Pancreas (tissue), 10 donors: ENCODE measurements at places on chromosomes 11 and 22. TPM values are rescaled to one million over a fixed set of nuclear protein-coding genes. Genes with fewer than 3 reads are reported as not detected.
A peak's percentile ranks its signal among the peaks of the same experiment; 100 is the strongest.

FUT4 gene
- 2.4 TPM for polyA plus RNA-seq

P4HA3 gene
- 0.19 TPM for polyA plus RNA-seq

DNA sequence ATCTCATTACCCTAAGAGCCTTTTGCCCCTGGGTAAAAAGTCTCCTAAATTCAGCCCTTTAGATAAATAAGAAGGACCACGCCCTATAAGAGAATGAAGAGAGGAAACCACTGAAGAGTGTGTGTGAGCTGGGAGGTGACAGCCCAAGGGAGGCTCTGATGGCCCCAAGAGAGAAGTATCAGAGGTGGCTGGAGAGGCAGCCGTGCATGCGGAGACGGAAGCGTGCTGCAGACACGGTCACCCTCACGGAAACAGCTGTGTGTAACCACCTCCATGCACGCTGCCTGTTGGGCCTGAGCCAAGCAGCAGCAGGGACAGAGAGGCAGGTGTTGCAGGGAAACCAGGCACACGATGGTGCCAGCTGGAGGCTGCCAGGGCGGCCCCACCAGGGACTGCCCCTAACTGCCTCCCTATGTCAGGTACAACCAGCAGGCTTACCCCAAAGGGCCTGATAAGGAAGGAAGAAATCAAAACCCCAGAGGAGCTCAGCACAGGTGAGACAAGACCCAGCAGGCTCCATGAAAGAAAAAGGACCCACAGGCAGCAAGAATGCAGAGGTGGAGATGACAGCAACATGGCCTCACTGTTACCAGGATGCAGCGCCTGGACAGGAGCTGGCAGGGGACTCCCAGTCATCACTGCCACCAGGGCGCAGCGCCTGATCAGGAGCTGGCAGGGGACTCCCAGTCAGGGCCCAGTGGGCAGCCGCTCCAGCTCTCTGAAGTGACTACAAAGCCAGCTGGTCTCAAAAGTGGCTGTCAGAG lies 7.8 kb downstream of the LARGE2 start:
- no peaks in the 10 kb centered on the region for H3K27me3 ChIP-seq
- H3K27ac ChIP-seq, result no peak overlapping the region
- no peaks in the 10 kb centered on the region for H3K36me3 ChIP-seq
- peak; percentile 64 for DNase-seq
- H3K4me1 ChIP-seq, result peaks cover 8% of the 10 kb centered on the region

- H3K4me1 ChIP-seq, result peaks cover 3% of the 10 kb centered on the region
- no peak overlapping the region for H3K4me3 ChIP-seq
- H3K36me3 ChIP-seq, result no peaks in the 10 kb centered on the region
- no peak for DNase-seq
- no peak overlapping the region for H3K27ac ChIP-seq
These were observed 92.8 kb upstream of the OR9G4 start for GRCh38 chr11:56841210-56841810.

GRCh38 chr11:6608726-6609501 lies 3.1 kb downstream of the TAF10 start:
- peaks cover 48% of the 10 kb centered on the region for H3K4me1 ChIP-seq
- H3K4me3 ChIP-seq, result no peak overlapping the region
- H3K36me3 ChIP-seq, result peaks cover 9% of the 10 kb centered on the region
- no peak overlapping the region for H3K27ac ChIP-seq
